Osteocyte (in vitro differentiated cells): ENCODE measurements at places on chromosomes 16 and 17. TPM values are rescaled to one million over a fixed set of nuclear protein-coding genes. Genes with fewer than 3 reads are reported as not detected.

GRCh38 chr16:85613604-85614337, 649 bp downstream of the GSE1 start:
- DNase-seq = no peak

DNA sequence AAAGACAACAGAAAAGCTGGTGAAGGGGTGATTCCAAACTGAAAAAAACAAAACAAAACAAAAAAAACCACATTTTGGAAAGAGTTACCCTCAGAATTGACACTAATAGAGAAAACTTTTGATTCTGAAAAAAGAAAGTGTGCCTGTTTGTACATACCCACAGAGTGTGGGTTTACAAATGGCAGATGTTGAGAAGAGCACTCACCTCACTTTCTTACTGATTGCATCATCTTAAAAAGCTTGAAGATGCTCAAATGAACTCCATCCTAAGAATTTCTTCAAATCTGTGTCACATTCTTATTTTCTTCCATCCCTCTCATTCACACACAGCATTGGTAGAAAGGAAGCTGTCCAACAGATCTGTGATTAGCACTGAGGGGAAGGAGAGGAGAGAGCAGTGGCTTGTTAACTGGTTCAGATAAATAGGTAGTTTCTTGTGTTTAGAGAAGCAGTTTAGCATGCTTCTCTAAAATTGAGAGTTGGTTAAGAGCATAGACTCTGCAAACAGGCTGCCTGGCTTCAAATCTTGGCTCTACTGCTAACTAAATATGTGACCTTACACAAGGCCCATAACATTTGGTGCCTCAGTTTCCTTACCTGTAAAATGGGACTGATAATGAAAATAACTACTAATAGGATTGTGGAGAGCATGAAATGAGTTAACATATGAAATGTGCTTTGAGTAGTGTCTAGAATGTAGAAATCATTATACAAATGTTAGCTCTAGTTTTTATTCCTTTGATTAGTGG, 6.9 kb downstream of the GNAO1 start:
- no peak for DNase-seq

GRCh38 chr16:81784072-81784795, 5.1 kb downstream of the PLCG2 start:
- DNase-seq = no peak

GRCh38 chr16:3138823-3139426, 4.1 kb downstream of the ZNF213 start:
- peak; percentile 78 for DNase-seq

DNA sequence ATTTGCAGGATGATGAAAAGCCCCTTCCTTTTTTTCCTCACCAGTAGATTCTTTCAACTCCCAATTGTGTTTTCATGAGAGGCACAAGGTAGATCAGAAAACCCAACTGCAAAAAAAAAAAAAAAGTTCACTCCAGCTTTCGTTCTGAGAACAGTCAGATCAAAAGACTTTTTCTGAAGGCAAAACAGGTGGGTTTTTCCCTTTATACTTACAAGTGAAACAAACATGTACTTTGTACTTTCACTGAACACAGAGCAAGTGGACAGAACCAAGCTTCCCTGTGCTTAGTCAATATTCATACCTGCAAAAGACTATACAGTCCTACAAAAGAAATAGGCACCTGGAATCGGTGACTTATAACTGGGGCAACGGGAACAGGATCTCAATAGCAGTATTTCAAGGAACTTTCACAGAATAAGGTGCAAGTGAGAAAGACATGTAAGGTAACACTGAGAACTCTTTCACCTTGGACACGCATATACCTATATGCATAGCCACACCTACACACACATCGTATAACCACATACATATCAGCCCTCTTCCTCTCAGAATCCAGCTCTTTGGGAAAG, 54.1 kb downstream of the TOX3 start:
- no peak for DNase-seq

GRCh38 chr16:15593235-15593634, 49.7 kb downstream of the MARF1 start:
- DNase-seq = no peak

DNA sequence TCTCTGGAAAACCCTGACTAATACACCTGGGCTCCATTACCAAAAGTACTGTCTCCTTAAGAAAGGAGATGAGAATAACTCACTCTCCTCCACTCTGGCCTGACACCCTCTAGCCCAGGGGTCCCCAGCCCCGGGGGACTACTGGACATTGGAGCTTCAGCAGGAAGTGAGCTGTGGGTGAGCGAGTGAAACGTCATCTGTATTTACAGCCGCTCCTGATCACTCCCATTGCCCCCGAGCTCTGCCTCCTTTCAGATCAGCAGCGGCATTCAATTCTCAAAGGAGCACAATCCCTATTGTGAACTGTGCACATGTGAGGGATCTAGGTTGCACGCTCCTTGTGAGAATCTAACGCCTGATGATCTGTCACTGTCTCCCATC, 126.3 kb upstream of the TNRC6C start:
- DNase-seq = no peak

DNA sequence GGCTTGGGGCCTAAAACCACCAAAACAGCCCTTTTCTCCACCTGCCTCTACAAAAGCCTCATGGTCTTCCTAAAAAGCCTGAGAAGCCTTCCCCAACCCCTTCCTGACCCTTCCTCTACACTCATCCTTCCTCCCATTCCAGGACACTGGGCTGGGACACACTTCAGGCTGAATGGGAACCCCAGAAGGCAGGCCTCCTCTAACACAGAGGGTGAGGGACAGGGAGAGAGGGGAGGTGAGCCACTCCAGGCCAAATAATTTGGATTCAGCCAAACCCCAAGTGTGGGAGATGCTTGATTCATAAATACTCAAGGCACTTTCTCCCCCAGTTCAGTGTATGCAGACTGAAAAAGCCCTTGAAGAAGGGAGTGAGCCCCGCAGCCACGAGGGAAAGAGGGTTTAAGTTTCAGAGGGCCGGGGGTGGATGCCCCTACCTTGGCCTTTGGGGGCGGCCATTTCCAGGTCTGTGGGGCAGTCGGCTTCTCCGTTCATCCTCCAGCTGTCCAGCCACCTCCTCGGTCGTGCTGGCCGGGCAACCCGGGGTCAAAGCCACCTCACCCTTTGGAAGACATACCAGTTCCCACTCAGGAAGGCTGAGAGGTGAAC, 1.6 kb downstream of the UBTF start:
- DNase-seq = no peak

- DNase-seq = no peak
Measured at GRCh38 chr16:15450624-15451023, 16.2 kb downstream of the BMERB1 start.

- no peak for DNase-seq
Measured at GRCh38 chr17:72476575-72476986, 355.8 kb downstream of the SOX9 start.

GRCh38 chr16:6335072-6335471, 997.6 kb upstream of the RBFOX1 start:
- DNase-seq = no peak

GRCh38 chr17:58667934-58668597, 23.8 kb downstream of the TEX14 start:
- no peak for DNase-seq

DNA sequence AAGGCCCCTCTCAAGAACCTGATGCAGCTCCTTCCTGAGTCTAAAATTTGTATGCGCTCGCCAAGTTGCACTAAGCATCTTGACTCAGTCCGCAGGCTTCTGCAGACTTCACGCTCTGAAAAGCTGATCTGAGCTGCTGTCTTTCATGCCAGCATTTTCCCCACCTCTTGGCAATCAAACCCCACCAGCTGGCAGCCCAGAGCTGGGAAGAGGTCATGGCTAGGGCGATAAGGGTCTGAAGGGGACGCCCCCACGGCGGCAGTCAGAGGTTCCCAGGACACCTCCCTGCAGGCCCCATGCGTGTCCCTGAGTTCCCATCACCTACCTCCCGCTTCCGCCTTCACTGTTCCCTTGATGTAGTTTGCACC, 5.1 kb upstream of the UNC13D start:
- no peak for DNase-seq

GRCh38 chr16:8674413-8675022, at the start of gene ABAT:
Gene ABAT, plus strand, starts transcription at chr16:8674617. Its CDS starts 61,123 bp downstream, at chr16:8735740.
- peak; percentile 94 for DNase-seq

GRCh38 chr17:74514632-74515334, 16.5 kb downstream of the CD300LB start:
- peak; percentile 69 for DNase-seq

GRCh38 chr17:1058423-1059130, 61.6 kb downstream of the TIMM22 start:
- DNase-seq = no peak

The LCAT gene
- 35.3 and 36.9 TPM in 2 replicates for total RNA-seq

The ZNF423 gene
- total RNA-seq = 25.1 and 26.5 TPM in 2 replicates

The TEX19 gene
- total RNA-seq = not detected in 2 replicates

The HOXB3 gene
- total RNA-seq = 0.46 TPM in 1 of 2 replicates, not detected in the other

The SARM1 gene
- total RNA-seq = 27.8 and 31.7 TPM in 2 replicates

The SLC16A11 gene
- total RNA-seq = 0.57 and 0.75 TPM in 2 replicates

The MPO gene
- total RNA-seq = not detected in 2 replicates

The YBX2 gene
- total RNA-seq = 0.40 TPM in 1 of 2 replicates, not detected in the other
